Activated CD4-positive, CD25-positive, alpha-beta regulatory T cell treated with anti-CD3 and anti-CD28 coated beads, Interleukin-2, amount 50 U/mL, for 16 hours (primary cell): ENCODE measurements at places on chromosomes 4 and X.
A peak's percentile ranks its signal among the peaks of the same experiment; 100 is the strongest.

GRCh38 chrX:9807355-9808182 lies 21.3 kb downstream of the SHROOM2 start:
- DNase-seq = no peak

GRCh38 chr4:41346306-41347061 lies 89.8 kb downstream of the UCHL1 start:
- no peak for DNase-seq

GRCh38 chr4:10164877-10165283 lies 48.3 kb upstream of the WDR1 start:
- DNase-seq = no peak

- no peak for DNase-seq
Observed at GRCh38 chr4:138741766-138742377, 273.7 kb upstream of the NOCT start.

GRCh38 chr4:142405021-142405694 lies 440.9 kb downstream of the INPP4B start:
- DNase-seq = peak; percentile 26

GRCh38 chr4:11669156-11669555 lies 240.5 kb upstream of the HS3ST1 start:
- DNase-seq = no peak

GRCh38 chr4:56320293-56320692 lies 67.0 kb downstream of the AASDH start:
- no peak for DNase-seq

DNA sequence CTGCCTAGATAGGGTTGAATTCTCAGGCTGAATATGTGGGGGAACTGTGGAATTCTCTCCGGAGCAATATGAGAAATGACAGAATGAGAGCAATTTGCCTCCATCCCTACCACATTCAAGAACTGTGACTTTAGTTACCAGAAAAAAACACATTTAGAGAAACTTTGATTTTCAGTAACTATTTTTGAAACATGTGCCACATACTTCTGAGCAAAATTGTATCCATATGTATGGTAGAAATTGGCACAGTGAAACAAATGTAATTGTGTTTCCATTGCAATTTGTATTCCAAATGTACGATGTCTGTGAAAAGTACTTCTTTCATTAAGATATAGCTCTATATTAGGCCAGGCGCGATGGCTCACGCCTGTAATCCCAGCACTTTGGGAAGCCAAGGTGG lies 5.5 kb upstream of the KLHL8 start:
- DNase-seq = no peak

DNA sequence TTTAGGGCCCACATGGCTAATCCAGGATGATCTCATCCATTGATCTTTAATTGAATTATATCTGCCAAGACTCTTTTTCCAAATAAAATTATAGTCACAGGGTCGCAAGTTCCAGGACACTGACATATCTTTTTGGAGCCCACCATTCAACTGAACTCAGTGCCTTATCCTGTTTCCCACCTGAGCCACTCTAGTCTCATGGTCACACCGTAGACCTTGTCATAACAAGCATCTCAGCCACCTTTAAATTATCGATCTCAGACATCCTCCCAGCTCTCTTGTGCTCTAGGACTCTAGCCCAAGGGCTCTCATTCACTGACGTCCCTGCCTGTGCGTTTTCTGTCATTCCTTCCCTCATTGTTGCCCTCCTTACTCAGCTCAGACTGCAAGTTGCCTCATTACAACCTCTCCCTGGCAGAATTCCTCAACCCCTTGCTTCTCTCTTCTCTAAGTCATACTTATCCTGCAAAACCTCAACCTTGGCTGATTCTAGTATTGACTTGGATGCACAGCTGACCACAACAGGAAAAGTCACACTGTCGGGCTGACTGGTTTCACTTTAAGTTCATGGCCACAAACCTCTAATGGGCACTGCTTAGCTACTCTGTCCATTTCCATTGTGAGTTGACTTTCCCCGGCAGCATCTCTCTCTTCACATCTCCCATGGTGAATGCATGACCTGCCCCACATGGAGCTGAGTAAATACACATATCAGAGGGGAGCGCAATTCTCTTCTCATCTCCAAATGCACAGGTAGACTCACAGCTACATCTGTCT lies 91.0 kb upstream of the TRIM2 start:
- DNase-seq = no peak

DNA sequence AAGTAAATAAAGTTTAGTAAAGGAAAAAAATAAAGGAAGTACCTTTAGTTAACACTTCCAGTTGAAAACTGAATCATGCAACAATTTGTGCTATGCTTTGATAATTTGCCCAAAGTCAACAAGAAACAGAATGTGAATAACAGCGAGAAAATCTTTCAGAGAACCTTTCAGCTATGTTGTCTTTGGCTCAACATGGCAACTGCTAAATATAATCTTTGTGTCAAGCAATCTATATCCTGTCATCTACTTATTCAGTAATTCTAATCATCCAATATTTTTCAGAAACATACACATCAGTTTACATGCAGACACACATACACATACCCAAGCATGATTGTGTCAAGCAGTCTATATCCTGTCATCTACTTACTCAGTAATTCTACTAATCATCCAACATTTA lies 136.0 kb upstream of the PABPC4L start:
- DNase-seq = no peak
